Stimulated activated CD4-positive, alpha-beta T cell treated with anti-CD3 and anti-CD28 coated beads, Interleukin-2, amount 100 ng/mL, for 4 hours (primary cell): ENCODE measurements at places on chromosomes 5 and 9.

DNA sequence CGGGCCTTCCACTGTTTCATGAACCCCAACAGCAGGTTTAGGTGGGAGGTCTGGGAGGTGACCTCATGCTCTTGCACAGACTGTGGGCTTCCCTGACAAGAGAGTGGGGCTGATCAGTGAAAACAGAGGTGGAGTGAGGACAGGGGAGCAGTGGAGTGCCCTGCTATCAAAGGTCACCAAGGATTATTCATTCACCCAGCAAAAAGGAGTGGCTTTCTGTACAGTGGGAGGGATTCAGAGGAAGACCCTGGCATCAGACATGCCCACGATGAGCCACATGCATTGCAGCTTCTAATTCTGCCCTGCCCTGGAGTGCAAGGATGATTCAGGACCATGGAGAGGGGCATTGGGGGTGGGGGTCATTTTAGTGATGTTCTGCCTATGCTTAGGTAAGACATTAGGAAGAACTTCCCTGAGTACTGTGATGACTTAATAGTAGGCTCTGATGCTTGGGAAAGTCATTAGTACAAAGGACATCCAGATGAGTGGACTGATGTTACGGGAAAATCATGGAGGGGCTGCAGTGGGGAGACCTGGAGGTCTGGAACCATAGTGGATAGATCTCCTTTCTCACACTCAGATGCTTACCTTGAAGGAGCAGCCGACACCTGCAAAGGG, 12.8 kb downstream of the TRAF1 start:
- DNase-seq: no peak

GRCh38 chr5:110371725-110372041, 354.8 kb downstream of the TMEM232 start:
- no peak for DNase-seq

GRCh38 chr5:4720831-4721230, 419.3 kb upstream of the ADAMTS16 start:
- no peak for DNase-seq

DNA sequence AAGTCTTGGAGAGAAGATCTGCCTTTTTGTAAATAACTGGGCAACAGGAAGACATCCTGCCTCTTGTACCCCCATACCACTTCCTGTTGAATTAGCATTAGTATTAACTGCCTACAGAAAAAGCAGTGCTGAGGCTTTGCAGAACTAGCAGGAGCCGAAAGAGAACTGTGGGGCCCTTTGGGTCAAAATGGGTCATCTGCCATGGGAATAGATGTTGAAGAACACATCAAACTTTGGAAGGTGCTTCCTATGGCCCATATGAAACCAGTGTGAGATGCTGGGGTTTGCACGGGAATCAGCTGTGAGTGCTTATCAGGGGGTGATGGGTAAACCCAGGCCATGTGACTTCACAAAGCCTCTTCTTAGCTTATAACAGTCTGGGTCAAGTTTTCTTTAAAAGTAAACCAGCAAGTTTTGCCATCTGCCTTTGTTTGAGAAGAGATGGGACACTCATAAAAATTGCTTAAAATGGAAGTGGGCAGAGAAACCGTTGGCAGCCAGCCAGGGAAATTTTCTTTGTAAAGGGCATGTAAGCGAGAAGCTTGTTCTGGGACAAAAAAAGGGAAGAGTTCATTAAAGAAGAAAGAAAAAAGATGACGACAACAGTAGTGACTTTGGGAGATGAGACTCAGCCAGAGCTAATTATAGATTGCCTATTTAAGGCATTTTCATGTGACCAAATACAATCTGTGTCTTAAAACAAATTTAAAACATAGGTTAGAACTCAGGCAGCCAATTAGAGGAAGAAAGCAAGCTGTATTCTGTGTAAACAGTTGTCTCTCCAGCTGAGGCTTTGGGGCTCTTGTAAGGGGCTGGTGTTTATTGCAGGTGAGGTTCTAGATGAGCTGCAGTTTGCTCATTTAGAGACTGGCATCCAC, 4.4 kb downstream of the SLC25A25 start:
- peak; percentile 37 for DNase-seq

DNA sequence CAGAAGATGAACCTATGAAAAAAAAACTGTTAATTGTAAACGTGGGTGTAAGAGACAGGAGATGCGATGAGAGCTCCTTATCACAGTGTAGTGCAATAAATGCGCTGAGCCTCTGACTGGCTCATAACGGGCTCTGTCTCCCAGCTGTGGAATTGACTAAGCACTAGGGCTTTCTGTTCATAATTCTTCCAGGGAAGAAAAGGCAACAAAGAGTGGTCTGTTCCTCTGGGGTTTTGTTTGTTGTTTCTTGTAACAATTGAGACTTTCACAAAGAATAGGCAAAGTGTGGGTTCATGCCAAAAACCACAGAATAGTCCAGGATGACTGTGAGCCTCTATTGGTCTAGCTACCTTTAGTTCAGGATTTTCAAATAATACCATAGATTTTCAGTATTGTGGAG, 39.4 kb downstream of the UBE2QL1 start:
- no peak for DNase-seq

DNA sequence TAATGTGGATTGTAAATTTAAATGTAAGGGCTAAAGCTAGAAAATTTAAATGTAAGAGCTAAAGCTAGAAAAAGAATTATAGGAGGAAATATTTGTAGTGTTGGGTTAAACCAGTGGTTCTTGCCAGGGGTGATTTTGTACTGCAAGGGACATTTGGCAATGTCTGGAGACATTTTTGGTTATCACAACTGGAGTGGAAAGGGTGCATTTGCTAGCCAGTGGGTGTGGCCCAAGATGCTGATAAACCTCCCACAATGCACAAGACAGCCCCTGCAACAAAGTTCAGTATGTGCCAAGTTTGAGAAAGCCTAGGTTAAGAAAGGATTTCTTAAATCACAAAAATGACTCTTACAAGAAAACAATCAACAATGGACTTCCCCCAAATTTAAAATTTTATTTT, 31.6 kb upstream of the ELL2 start:
- no peak for DNase-seq

DNA sequence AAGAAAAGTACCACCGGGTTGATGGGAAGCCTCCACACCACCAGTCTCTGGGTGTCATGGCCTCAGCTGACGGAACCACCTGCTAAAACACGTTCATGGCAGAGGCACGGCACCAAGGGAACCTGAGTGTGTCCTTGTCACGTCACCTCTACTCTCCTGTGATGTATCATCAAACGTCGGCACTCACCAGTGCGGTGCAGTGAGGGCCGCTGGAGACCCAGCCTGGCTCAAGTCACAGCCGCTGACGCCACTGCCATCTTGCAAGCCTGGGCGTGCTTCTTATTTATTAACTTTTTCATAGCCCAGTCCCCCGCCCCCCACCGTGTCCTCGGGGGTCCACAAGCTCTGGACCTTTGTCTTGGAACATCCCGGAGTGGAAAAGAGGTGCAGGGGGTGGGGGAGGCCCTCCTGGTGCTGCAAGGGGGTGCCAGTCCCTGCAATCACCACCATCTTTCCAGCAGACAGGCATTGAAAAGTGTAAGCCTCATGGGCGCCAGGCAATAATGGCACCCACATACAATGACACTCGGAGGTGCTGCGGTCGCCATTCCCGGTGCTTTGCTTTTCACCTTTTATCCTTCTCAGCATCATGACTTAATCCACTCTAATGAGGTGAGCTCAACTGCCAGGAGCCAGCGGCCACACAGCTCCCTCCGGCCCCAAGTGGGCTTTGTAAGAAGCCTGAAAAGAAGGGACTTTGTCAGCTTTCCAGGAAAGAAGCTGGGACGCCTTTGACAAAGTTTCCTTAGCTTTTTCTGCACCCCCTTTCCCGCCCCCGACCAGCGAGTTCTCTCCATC, 202.3 kb upstream of the IRX1 start:
- no peak for DNase-seq

GRCh38 chr5:59095480-59095879, 512.6 kb downstream of the RAB3C start:
- no peak for DNase-seq

DNA sequence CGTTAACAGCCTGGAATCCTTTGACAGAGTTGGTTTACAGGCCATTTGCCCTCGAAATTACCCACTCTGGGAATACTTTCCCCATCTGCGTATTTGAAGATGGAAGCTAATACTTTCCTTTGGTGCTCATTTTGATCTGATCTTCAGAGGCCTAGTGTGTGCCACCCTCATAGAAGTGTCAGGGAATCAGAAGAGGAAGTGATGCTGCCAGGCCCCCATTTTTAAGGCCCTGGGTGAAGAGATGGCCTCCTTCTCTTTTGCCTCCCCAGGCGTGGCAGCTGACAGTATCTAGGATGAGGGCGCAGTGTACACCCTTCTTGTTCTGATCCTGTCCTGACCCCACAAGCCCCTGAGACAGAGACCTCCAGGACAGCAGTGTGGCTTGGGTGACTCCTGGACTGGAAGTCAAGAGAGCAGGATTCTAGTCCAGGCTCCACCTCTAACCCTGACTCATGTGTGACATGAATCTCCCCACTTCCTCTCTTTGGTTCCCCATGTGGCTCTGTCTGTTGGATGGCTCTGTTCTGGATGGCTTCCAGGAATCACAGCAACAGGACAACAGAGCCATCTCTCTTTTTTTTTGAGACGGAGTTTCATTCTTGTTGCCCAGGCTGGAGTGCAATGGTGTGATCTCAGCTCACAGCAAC, 27.8 kb downstream of the CSF1R start:
- DNase-seq: no peak

GRCh38 chr9:129506041-129506440, 114.9 kb downstream of the C9orf50 start:
- DNase-seq: no peak

- DNase-seq: no peak
These were observed 100.5 kb upstream of the CCDC152 start for GRCh38 chr5:42655982-42656650.

DNA sequence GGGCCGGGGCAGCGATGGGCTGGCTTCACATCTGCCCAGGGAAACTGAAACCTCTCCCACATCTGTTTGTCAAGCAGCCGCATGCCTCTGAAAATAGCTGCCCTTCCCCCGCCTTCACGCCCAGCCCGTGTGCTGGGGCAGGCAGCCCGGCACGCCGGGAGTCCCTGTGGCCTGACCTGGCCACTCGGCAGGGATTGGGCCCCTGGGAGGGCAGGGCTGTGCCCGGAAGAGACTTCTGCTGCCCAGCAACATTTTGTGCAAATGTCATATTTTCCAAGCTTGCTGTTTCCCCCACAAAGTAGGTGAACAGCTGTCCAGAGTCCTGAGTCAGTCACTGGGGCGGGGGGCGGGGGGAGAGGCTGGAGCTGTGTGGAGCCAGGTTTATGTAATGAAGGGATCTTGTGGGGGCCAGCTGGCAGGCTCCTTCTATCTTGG, 8.2 kb downstream of the COL27A1 start:
- no peak for DNase-seq

DNA sequence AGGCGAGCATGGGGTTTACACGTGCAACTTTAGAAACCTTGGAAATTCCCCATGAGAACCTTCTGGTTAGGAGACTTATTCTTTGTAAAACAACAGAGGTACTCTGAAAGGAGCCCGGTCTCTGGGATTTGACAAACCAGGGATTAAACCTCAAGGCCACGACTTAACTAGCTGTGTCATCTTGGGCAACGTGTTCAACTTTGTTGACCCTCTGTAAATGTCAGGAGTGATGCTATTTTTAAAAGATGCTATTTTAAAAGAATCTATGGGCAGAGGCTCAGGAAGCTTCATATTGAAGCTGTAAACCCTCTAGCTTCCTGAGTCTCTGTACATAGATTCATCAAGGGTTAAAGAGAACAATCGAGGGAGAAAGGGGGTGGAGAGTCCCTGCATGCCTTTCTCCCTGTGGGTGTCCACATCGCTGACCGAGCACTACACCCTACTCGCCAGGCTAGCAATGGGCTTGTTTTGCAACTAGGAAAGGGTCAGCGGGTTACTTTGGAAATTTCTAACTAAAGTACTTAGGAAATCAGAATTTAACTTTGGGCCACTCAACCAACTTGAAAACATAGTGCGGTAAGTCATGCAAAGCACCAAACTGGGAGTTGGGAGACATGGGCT, 2.1 kb downstream of the SLC36A2 start:
- DNase-seq: no peak
